A549 treated with CpdA at 1 μM for 4 hours (cell line): ENCODE measurements at places on chromosomes 1 and 21. TPM values are rescaled to one million over a fixed set of nuclear protein-coding genes. Genes with fewer than 3 reads are reported as not detected.

PTPRC gene
- total RNA-seq, result 0.01 TPM in 1 of 5 replicates, not detected in the others

SERINC2 gene
- total RNA-seq, result 16.5 to 28.9 TPM (median 27.1 TPM) in 5 replicates

ST6GALNAC5 gene
- not detected in 5 replicates for total RNA-seq

TRAF3IP3 gene
- not detected in 5 replicates for total RNA-seq

TTC39A gene
- 0.79 to 1.9 TPM (median 1.5 TPM) in 5 replicates for total RNA-seq
